ENCODE measurements at places on chromosomes 1 and 21. TPM values are rescaled to one million over a fixed set of nuclear protein-coding genes. Genes with fewer than 3 reads are reported as not detected.

GRCh38 chr1:216740331-216740730, 17.1 kb upstream of the ESRRG start:
- no peaks in the 10 kb centered on the region for H3K36me3 ChIP-seq
- DNase-seq: no peak
- H3K27ac ChIP-seq: no peak overlapping the region
- peaks cover 12% of the 10 kb centered on the region for H3K4me1 ChIP-seq

The C8B gene
- total RNA-seq: 0.26 TPM

GRCh38 chr1:52676249-52676903, 21.8 kb downstream of the COA7 start:
- no peak for DNase-seq
- no peak overlapping the region for H3K4me3 ChIP-seq
- no peaks in the 10 kb centered on the region for H3K27me3 ChIP-seq
- H3K4me1 ChIP-seq: peaks cover 23% of the 10 kb centered on the region
- no peaks in the 10 kb centered on the region for H3K36me3 ChIP-seq

DNA sequence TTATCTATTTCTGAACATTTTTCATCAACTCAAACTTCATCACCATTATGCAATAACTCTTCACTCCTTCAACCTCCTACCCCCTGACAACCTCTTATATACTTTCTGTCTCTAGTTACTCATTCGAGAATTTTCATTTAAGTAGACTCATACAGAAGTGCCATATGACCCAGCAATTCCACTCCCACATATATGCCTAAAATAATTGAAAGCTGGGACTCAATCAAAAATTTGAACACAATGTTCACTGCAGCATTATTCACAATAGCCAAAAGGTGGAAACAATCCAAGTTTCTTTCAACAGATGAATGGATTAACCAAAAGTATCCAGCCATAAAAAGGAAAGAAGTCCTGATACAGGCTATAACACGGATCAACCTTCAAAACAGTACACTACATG, 24.1 kb downstream of the COL11A1 start:
- no peak for DNase-seq
- H3K4me3 ChIP-seq: no peak overlapping the region
- no peaks in the 10 kb centered on the region for H3K4me1 ChIP-seq
- no peaks in the 10 kb centered on the region for H3K36me3 ChIP-seq
- H3K27ac ChIP-seq: no peak overlapping the region
- H3K27me3 ChIP-seq: no peaks in the 10 kb centered on the region

GRCh38 chr1:228362141-228362883, 44.3 kb downstream of the TRIM11 start:
- H3K4me1 ChIP-seq: no peaks in the 10 kb centered on the region
- H3K27ac ChIP-seq: no peak overlapping the region
- H3K36me3 ChIP-seq: no peaks in the 10 kb centered on the region
- H3K4me3 ChIP-seq: no peak overlapping the region
- DNase-seq: no peak
- no peaks in the 10 kb centered on the region for H3K27me3 ChIP-seq

GRCh38 chr1:229254910-229255541, 15.9 kb upstream of the RAB4A start:
- peaks cover 3% of the 10 kb centered on the region for H3K27me3 ChIP-seq
- H3K4me3 ChIP-seq: no peak overlapping the region
- H3K36me3 ChIP-seq: no peaks in the 10 kb centered on the region
- peak overlapping the region; percentile 73 for H3K27ac ChIP-seq
- H3K4me1 ChIP-seq: peaks cover 29% of the 10 kb centered on the region

GRCh38 chr1:155128755-155129473, 1.2 kb downstream of the EFNA1 start:
- H3K27ac ChIP-seq: peak overlapping the region; percentile 96
- DNase-seq: no peak
- H3K27me3 ChIP-seq: peaks cover 32% of the 10 kb centered on the region
- peaks cover 6% of the 10 kb centered on the region for H3K36me3 ChIP-seq
- H3K4me3 ChIP-seq: peak overlapping the region; percentile 81
- peaks cover 41% of the 10 kb centered on the region for H3K4me1 ChIP-seq

The ZNF678 gene
- total RNA-seq: 24.1 TPM

DNA sequence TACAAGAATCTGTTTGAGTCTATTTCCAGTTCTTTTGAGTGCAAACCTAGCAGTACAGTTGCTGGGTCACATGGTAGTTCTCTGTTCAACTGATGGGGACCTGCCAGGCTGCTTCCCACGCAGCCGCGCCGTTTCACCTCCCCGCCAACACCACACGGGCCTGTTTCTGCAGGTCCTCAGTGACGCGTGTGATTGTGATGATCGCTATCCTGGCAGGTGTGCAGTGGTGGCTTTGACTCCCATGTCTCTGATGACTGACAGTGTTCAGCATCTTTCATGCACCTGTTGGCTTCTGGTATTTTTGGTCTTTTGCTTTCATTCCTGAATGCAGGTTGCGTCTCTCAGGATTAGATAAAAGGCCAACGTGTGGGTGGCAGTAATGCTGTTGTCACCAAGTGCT, 41.6 kb downstream of the FAAP20 start:
- peaks cover 17% of the 10 kb centered on the region for H3K36me3 ChIP-seq
- no peak overlapping the region for H3K4me3 ChIP-seq
- H3K27me3 ChIP-seq: no peaks in the 10 kb centered on the region
- DNase-seq: no peak

DNA sequence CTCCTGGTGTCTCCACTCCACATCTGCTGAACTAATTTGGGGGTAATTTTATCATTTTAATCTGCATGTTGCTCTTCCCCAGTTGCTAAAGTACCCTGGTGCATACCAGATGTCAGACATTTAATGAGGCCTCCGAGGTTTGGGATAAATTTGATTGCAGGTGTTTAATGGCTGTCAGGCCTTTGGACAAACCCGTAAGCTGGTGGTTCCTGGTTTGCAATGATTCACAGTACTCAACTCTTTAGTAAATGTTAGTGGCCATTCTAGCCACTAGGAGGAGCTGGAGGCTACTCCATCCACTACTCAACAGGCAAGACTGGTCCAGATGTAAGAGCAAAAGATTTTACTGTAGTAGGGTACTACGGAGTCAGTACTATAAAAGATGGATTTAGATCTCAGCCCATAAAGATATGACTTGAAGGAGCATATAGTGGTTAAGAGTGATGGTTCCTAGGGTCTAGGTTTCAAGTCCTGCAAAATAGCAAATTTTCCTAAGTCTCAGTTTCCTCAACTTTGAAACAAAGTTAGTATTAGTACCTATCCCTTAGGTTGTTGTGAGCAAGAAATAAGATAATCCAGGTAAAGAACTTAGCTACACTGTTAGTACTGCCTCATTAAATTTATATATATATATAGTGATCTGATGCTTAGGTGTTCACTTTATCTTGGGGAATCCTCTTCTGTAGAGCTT, 132.8 kb downstream of the SNX7 start:
- H3K4me1 ChIP-seq: peaks cover 3% of the 10 kb centered on the region
- H3K4me3 ChIP-seq: no peak overlapping the region
- no peaks in the 10 kb centered on the region for H3K36me3 ChIP-seq

The TMEM222 gene
- 38.4 TPM for total RNA-seq

Data from progenitor cell of endocrine pancreas (in vitro differentiated cells).